Foreskin keratinocyte (primary cell): ENCODE measurements at places on chromosomes 12 and 14.

- DNase-seq: no peak
Measured at GRCh38 chr14:38496092-38496491, 240.2 kb upstream of the CLEC14A start.

- no peak for DNase-seq
Measured at GRCh38 chr12:104187446-104188155, 28.0 kb upstream of the TXNRD1 start.

- no peak for DNase-seq
Measured at GRCh38 chr14:104192883-104193245, 54.5 kb downstream of the KIF26A start.

GRCh38 chr14:51938137-51938536 lies 51.2 kb upstream of the RTRAF start:
- DNase-seq: peak; percentile 2

GRCh38 chr12:1842183-1842904 lies 22.0 kb downstream of the LRTM2 start:
- no peak for DNase-seq

GRCh38 chr14:34619471-34619870 lies 10.5 kb downstream of the SNX6 start:
- DNase-seq: no peak

GRCh38 chr12:127145929-127146789 lies 1120.8 kb upstream of the TMEM132C start:
- peak; percentile 51 for DNase-seq

GRCh38 chr12:3034067-3034750 lies 43.0 kb upstream of the TSPAN9 start:
- DNase-seq: peak; percentile 45
